ENCODE measurements at places on chromosomes 7 and 10.

- DNase-seq, result no peak
Observed at GRCh38 chr7:101739775-101740398, 77.5 kb upstream of the CUX1 start.

GRCh38 chr10:31701546-31701945 lies 227.1 kb downstream of the ARHGAP12 start:
- DNase-seq, result no peak

DNA sequence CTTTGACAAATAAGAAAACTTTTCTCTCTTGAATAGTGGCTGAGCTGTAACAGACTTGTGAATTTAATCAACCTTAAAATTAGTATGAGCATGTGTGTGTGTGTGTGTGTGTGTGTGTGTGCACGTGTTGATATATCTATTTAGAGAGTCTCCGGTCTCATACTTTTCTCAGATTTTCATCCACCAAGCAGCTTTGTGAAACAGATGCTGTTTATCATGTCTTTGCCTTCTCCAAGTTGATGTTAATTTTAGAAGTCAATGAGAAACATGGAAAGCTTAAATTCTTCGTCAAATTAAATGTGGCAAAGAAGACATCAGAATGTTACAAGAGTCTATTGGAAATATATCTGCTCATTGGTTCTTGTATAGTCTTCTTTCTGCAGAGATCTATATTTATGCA lies 839.2 kb upstream of the CELF2 start:
- DNase-seq, result no peak

DNA sequence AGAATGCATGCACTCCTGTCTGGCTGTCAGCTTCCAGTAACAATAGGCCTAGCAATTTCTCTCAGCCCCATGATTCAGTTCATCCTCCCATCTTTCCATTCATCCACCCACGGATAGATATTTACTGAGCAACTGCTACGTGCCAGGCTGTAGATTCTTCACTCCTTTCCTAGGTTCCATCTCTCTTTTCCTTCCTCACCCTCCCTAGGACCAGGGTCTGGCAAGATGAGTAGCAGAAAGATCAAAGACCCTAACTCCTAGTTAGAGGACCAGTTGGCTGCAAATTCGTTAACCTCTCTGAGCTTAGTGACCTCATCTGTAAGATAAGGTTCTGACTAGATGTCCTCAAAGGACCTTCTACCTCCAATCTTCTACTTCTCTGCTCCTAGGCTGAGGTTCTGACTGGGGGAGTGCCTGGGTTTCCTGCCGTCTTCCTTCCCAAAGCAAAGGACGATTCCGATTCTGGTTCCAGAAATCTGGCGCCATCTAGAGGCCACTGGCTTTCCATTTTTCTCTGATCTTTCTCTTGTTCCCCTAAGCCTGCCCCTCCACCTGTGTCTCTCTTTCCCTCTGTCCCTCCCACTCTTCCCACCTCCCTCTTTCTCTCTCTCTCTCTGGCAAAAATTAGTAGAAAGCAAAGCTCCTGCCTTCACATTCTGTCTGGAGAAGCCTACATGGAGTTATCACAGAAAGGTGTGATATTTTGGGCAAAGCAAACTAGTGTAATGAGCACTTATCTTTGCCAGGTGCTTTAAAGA lies 26.2 kb downstream of the TBATA start:
- DNase-seq, result peak; percentile 30

GRCh38 chr7:114081606-114082425 lies 163.0 kb upstream of the PPP1R3A start:
- no peak for DNase-seq

DNA sequence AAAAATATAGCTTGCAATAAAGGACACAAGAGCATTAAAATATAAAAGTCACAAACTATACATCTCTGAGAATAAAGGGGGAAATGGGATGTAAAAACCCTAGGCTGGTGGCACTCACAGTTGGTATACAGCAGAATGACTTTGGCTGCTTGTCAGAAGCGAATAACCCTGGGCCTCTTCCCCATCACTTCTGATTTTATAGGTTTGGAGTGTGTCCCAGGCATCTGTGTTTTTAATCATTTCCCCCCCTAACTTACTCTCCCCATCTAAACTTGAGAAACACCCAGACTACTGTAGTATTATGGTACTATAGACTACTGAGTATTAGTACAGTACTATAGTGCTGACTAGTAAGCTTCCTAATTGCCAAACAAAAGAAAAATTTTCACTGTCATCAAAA lies 1.8 kb upstream of the RPA3 start:
- peak; percentile 58 for DNase-seq

GRCh38 chr7:84841809-84842208 lies 345.0 kb downstream of the SEMA3D start:
- DNase-seq, result no peak

Data from DMS79 treated with DMSO at 0.1 percent for 48 hours (cell line).